ENCODE measurements at places on chromosomes 2 and 18. TPM values are rescaled to one million over a fixed set of nuclear protein-coding genes. Genes with fewer than 3 reads are reported as not detected.

The ATP6V1C2 gene
- total RNA-seq: 2.0 TPM

- H3K27me3 ChIP-seq: no peaks in the 10 kb centered on the region
- no peaks in the 10 kb centered on the region for H3K4me1 ChIP-seq
- no peak overlapping the region for H3K4me3 ChIP-seq
- no peak overlapping the region for H3K27ac ChIP-seq
- no peak for DNase-seq
These were observed 244.0 kb downstream of the PDE11A start for GRCh38 chr2:177828557-177828956.

DNA sequence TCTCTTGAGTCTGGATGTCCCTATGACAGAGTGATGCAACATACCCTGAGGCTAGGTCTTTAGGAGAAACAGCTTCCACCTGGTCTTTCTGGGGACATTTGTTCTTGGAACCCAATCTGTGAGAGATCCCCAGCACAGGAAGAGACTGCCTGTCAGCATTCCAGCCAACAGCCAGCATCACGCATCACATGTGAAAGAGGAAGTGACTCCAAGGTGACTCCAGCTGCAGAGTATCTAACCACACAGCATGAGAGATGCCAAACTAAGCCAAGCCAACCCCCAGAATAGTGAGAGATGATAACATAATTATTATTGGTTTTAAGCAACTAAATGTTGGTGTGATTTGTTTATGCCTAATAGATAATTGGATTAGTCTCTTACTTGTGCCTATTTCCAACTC, 35.7 kb downstream of the C18orf63 start:
- no peaks in the 10 kb centered on the region for H3K4me1 ChIP-seq
- DNase-seq: no peak
- peaks cover 17% of the 10 kb centered on the region for H3K27me3 ChIP-seq

The PAX3 gene
- total RNA-seq: not detected

The ACMSD gene
- not detected for total RNA-seq

GRCh38 chr2:86000131-86000937, 105.4 kb downstream of the POLR1A start:
- H3K36me3 ChIP-seq: no peaks in the 10 kb centered on the region
- no peak overlapping the region for H3K27ac ChIP-seq
- H3K27me3 ChIP-seq: no peaks in the 10 kb centered on the region
- no peak overlapping the region for H3K4me3 ChIP-seq
- no peak for DNase-seq

- DNase-seq: no peak
- H3K4me3 ChIP-seq: no peak overlapping the region
- no peaks in the 10 kb centered on the region for H3K4me1 ChIP-seq
- H3K27ac ChIP-seq: no peak overlapping the region
- no peaks in the 10 kb centered on the region for H3K27me3 ChIP-seq
These were observed 16.1 kb upstream of the FARP2 start for GRCh38 chr2:241339839-241340630.

The LRRTM1 gene
- not detected for total RNA-seq

DNA sequence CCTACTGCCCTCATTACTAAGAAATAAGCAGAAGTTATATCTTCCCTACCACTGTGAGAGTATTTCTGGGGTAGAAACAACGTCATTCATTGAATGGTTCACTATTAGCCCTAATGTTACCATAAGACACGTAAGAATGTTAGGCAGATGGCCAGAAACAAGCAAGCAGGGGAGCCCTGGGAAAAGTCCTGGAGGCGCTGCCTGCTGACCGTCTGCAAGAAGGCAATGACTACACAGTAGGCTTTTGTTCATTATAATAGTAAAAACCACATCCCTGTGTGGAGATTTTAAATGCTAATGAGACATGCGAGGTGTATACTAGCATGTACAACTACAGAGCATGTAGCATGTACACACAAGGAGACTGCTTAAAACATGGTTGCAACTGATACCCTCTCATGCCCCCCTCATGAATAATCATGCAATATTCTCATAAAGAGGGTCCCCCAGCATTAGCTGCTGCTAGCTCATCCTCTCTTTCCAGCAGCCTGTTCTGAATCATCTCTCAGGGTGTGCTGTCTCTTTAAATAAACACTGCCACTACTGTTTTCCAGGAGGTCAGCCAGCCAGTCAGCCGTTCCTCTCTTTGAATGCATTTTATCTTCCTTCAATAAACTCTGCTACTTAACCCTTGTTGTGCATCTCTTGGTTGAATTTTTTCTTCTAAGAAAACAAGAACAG, 23.6 kb downstream of the SUCLG1 start:
- no peak overlapping the region for H3K4me3 ChIP-seq
- H3K27me3 ChIP-seq: no peaks in the 10 kb centered on the region
- no peak overlapping the region for H3K27ac ChIP-seq

All from HCT116 (cell line).